ENCODE measurements at places on chromosomes 6 and 20. TPM values are rescaled to one million over a fixed set of nuclear protein-coding genes. Genes with fewer than 3 reads are reported as not detected.

Gene TREM2
- total RNA-seq, result 2.8 TPM

GRCh38 chr6:87049779-87050178, 45.1 kb downstream of the CGA start:
- H3K27ac ChIP-seq, result no peak overlapping the region
- H3K36me3 ChIP-seq, result no peaks in the 10 kb centered on the region
- no peaks in the 10 kb centered on the region for H3K4me1 ChIP-seq
- H3K4me3 ChIP-seq, result no peak overlapping the region

GRCh38 chr6:135393289-135393688, 104.3 kb downstream of the AHI1 start:
- peaks cover 1% of the 10 kb centered on the region for H3K36me3 ChIP-seq
- no peak overlapping the region for H3K27ac ChIP-seq
- H3K4me1 ChIP-seq, result no peaks in the 10 kb centered on the region
- H3K27me3 ChIP-seq, result no peaks in the 10 kb centered on the region
- no peak overlapping the region for H3K4me3 ChIP-seq
- no peak for DNase-seq

Gene COL12A1
- not detected for total RNA-seq

GRCh38 chr6:90218959-90219208, 77.8 kb downstream of the BACH2 start:
- H3K27me3 ChIP-seq, result no peaks in the 10 kb centered on the region
- peaks cover 40% of the 10 kb centered on the region for H3K4me1 ChIP-seq
- no peak for DNase-seq
- peaks cover 22% of the 10 kb centered on the region for H3K36me3 ChIP-seq

GRCh38 chr6:137203256-137203655, 15.9 kb downstream of the IFNGR1 start:
- no peak overlapping the region for H3K27ac ChIP-seq
- H3K36me3 ChIP-seq, result peaks cover 41% of the 10 kb centered on the region
- H3K4me1 ChIP-seq, result peaks cover 4% of the 10 kb centered on the region
- no peak overlapping the region for H3K4me3 ChIP-seq
- DNase-seq, result no peak
- no peaks in the 10 kb centered on the region for H3K27me3 ChIP-seq
